ENCODE measurements at places on chromosomes 11 and 22.

DNA sequence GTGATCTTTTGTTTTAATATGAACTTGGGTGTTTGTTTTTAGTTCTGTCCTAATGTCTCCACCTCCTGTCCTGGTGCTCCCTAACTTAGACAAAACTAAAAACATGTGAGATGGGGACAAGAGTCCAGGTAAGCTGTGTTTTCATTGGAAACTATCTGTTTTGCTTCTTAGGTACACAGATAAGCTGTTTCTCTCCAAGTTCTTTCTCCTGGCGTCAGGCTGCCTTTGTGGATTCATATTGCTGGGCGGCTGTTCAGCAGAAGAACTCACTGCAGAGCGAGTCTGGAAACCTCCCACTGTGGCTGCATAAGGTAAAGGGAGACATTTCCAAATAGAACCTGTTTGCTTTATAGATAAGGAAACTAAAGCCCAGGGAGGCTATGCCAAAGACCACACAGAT, 24.7 kb downstream of the PANX1 start:
- no peak for DNase-seq

GRCh38 chr11:57791321-57792059, 29.9 kb downstream of the CTNND1 start:
- no peak for DNase-seq

GRCh38 chr11:94740083-94741021, 27.8 kb upstream of the AMOTL1 start:
- DNase-seq = peak; percentile 32

DNA sequence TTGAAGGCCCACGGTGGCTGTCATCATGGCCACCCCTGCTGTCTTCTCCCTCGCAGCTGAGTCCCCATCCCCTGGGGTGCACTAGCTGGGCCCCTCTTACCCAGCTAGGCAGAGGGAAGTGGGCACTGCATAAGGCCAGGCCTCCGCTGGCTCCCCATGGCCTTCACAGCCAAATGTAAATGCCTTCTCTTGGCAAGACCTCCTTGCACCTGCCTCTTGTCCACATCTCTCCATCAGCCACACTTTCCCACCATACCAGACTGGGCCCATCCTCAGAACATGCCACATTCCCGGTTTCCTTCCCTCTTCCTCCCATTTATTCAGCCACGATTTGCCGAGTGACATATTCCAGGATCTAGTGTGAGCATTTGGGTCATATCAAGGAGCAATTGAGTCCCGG, 49.7 kb downstream of the NECTIN1 start:
- DNase-seq = no peak

DNA sequence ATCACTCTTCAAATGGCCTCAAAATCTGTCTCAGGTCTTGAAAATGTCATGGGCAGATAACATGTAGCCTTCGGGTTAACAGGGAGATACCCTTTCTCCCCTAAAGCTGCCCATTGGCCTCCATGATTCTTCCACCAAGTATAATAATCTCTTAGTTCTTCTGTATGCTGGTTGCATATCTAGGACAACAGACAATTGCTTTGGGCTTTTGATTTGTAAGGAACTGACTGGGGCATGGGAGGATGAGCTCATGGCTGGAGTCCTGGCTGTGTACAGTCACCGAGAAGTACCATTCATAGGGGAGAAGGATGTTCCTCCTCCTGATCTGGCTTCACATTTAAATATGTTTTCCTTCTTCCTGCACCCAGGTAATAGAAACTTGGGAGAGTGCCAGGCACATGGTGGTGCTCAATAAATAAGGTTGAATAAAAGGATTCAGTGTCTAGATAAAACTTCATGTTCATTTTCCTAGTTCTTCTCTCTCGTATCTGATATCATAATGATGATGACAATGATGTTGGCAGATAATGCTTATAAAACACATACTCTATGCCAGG, 2.8 kb upstream of the AMPD3 start:
- DNase-seq = no peak

DNA sequence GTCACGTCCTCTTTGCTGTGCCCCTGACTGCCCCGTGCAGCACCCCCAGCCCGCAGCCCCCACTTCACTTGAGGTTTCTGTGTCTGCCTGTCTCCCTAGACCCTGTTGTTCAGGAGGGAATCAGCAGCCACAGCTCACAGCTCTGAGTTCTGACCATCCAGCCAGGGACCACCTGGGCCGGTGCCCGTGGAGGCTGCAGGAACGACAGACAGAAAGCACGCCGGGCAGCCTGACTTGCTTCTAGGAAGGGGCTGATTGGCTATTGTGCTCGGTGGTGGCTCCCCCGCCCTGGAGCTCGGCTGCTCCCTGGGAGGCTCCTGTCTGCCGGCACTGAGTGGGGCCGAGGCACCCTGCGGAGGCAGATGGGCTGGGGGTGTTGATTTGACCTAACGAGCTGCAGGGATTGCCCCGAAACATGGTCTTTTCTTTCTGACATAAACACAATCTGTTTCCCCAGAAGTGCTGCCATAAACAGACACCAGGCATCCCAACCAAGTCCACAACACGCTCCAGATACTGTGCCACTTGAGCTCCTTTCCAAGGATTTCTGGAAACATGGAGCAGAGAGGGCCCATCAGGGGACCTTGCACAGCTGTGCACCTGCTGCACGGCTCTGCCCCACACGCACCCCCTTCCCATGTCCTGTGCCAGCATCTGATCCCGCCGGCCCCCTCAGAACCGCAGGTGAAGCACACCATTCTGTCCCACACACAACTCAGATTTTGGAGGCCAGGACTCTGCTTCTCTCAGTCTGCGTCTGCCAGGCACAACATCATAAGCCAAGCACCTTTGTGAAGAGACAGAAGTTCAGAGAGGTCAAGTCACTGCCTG, 855.9 kb downstream of the TBC1D22A start:
- DNase-seq = no peak

Measured in caudate nucleus (tissue), 63 donors.